ENCODE measurements at places on chromosomes 2 and 18.

- DNase-seq, result peak; percentile 38
These were observed 40.6 kb upstream of the PGAP1 start for GRCh38 chr2:196967116-196967515.

DNA sequence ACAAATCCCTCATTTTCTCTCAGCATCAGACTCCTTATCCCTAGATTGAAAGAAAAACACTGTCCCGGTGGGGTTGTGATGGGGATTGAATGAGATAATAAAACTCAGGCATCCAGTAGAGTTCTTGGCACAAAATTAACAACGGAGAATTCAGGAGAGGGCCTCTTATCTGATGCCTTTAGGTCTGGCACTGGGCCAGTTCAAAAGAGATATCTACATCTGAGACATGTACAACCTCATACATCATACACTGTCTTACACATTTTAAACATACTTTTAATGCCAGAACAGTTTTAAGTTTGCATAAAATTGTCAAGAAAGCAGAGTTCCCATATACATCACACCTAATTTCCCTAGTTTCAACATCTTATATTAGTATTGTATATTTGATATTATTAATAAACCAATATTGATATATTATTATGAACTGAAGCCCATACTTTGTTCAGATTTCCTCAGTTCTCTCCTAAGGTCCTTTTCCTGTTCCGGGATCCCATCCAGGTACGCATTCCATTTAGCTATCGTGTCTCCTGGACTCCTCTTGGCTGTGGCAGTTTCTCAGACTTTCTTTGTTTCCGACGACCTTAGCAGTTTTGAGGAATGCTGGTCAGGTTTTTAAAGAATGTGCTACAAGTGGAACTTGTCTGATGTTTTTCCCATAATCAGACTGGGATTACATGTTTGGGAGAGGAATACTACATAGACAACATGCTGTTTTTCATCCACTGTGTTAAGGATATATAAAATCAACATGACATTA is 27.8 kb downstream of the NXPH2 start:
- peak; percentile 83 for DNase-seq

GRCh38 chr2:238031751-238032150 is 29.1 kb upstream of the SCLY start:
- DNase-seq, result peak; percentile 52

DNA sequence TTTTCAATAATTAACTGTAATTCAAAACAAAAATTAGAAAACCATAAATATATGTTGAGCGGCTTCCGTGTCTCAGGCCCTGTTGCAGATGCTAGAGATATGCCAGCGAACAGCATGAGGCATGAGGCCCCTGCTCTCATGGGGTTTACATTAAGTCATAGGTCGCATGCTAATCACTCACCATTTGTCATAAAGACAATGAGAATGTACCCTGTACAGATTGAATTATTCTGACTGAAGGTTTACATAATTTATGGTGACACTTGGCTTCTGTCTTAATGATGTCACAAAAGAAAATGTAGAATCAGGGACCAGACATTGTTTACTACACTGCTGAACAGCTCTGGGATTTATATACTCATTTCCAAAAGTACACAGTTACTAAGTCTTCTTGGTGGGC is 5.9 kb upstream of the VAPA start:
- DNase-seq, result no peak

- no peak for DNase-seq
These were observed 565.7 kb downstream of the SLC4A3 start for GRCh38 chr2:220192994-220193753.

DNA sequence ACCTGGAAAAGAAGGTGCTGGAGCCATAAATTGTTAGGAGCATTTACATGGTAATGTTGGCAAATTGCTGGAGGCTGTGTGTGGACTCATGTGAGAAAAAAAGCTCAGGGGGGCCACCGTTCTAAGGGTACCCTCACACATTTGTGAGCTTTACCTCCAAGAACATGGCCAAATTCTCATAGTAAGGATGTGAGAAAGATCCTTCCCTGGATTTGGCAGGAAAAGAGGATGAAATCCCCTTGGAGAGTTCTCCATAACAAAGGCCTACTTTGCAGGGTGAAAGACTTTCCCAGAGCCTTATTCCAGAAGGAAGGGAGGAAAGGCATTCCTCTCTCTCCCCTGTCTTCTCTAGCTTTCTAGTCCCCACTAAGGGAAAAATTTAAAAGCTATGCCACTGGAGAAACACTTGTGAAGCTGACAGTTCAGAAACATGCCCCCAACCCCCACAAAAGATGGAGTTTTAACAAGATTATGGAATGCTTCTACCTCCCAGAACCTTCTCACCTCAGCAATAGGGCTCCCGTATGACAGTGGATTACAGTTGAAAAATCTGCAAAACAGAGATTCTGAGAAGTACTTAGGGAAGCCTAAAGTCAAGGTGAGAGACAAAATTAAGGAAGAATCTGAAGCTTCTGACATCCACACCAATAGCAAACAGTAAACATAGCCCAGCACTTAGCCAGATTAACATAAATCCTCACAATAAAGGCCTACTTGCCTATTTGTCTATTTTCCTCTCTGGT is 20.2 kb upstream of the ERMN start:
- no peak for DNase-seq

- no peak for DNase-seq
These were observed 2.8 kb upstream of the EFR3B start for GRCh38 chr2:25039126-25039525.

GRCh38 chr2:233361297-233361696 is 7.0 kb downstream of the DGKD start:
- peak; percentile 71 for DNase-seq

- no peak for DNase-seq
These were observed 250.6 kb downstream of the CYP26B1 start for GRCh38 chr2:71897137-71897480.

DNA sequence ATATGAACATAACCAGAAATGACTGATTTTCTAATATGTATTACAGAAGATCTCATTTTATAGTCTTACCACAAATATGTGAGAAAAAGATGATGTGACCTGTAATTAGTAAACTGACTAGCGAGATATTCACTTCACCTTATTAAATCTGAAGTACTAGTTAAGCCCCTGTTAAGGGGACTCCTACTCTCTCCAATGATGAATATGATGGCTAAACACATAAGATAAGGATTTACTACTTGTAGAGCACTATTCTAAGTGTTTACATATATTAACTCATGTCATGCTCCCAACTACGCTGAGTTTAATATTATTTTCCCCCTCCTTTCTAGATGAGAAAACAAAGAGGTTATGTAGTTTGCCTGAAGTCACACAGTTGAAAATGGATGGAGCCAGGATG is 40.9 kb downstream of the SP3 start:
- no peak for DNase-seq

- DNase-seq, result no peak
These were observed 3.7 kb upstream of the PPP3R1 start for GRCh38 chr2:68256093-68256450.

DNA sequence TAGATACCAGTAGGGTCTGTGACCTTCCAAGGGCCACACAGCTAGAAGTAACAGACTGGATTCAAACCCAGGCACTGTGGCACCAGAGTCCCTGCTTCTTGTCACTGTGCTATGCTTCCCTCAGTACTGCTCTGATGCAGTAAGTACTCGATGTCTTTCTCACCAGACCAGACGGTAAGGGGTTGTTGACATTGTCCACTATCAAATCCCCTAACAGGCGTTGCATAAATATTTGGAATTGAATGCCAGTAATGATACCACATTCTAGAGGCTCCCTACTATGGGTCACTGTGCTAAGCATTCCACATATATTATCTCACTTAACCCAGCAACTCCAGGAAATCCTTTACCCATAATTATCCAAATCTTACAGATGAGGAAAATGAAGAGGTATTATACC is 223.1 kb downstream of the C1D start:
- no peak for DNase-seq

GRCh38 chr2:9112079-9112721 is 94.4 kb upstream of the ASAP2 start:
- peak; percentile 90 for DNase-seq

DNA sequence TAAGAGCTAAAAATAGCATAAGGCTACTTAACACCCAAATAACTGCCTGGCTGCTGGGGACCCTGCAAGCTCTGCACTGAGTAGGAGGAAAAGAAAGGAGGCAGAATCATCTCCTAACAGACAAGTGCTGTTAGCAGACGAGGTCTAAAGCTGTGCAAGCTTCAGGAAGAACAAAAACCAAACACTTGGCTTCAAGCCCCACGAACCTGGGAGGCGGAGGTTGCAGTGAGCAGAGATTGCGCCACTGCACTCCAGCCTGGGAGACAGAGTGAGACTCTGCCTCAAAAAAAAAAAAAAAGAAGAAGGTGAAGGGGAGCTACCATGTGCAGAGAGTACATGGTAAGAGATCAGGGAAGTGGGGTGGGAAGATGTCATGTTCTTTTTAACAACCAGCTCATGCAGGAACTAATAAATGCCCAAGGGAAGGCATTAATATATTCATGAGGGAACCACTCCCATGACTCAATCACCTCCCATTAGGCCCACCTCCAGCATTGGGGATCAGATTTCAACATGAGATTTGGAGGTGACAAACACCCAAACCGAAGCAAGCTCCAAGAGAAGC is 28.8 kb upstream of the INO80C start:
- peak; percentile 63 for DNase-seq

DNA sequence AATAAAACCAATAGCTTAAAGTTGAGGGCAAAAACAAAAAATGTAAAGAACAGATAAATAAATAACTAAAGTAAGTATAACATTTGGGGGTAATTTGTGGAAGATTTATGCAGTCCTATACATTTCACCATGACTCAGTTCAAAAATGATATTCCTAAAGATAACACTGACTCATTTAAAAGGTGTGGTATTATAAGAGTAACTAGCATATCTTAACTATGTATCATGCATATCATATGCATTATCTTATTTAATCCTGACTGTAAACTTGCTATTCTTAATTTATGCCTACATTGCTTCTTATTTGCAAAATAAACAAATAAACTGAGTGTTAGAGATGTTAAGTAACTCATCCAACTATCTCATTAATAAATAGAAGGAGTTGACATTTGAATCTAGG is 726.5 kb upstream of the PKDCC start:
- DNase-seq, result no peak

DNA sequence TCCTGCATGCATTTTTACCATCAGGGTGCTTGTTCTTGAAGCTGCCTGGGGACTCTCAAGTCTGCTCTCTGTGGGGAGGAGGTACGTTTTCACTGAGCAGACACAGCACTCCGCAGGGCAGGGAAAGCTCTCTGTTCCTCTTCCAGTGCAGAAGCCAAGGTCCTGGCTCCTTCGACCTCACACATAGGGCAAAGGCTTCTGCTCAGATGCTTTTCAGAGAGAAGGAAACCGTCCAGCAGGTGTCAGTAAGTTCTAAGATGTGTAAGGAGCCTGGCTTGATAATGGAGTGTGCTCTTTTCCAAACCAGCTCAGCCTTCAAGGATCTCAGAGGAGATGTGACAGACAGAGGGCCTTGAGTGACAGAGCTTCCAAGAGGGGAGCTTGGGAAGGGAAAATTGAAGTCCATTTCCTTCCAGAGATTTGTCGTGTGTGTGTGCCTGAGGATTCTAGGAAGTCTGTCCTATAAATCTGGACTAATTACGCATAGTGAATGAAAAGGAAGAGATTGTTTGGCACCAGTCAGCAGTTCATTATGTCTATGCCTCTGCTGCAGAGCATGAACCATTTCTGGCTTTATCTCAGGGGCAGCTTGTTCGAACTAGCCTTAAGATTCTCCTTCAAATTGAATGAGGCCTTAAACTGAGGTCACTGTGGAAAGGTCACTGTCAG is 67.3 kb upstream of the UPP2 start:
- DNase-seq, result peak; percentile 80

DNA sequence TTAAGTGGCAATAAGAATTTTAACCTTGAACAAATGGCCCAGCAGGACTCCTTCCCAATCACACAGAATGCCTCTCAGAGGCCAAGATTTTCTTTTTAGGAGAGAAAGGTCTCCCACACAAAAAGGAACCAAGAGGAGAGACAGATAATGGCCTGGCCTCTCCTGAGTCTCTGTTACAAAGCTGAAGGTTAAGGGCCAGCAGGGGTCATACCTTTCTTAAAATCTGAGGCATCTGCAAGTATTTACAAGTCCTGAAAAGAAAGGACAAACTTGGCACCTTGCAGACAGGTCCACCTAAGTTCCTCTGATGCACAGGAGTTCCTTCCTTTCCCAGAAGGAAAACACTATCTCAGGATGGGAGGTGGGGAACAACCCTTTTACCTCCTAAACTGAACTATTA is 142.3 kb downstream of the TMEM163 start:
- DNase-seq, result no peak

- DNase-seq, result no peak
These were observed 771.0 kb upstream of the CDH7 start for GRCh38 chr18:64979791-64980190.

GRCh38 chr2:238872026-238872425 is 24.1 kb downstream of the TWIST2 start:
- DNase-seq, result no peak

DNA sequence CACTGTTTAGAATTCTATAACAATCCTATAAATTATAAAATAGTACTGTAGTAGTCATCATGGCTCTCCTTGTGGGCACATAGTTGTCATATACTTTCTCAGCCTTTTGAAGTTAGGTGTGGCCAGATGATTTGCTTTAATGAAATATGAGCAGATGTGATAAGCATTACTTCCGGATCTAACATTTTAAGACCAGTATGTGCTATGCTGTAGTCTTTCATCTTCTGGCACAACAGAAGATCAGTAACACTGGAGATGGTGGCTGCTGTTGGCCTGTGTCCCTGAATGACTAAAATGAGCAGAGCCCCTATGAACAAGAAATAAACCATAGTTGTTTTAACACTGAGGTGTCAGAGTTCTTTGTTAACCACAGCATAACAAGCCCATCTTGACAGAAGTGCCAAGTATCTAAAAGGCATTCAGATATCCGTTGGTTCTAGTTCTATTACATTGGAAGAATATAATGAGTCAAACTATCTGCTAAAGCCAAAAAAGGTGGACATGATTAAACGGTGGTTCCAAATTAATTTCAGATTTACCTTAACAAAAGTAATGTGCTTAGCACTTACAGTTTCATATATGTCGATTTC is 6.3 kb downstream of the MEX3C start:
- no peak for DNase-seq

GRCh38 chr2:158644139-158644538 is 151.0 kb upstream of the DAPL1 start:
- DNase-seq, result no peak

DNA sequence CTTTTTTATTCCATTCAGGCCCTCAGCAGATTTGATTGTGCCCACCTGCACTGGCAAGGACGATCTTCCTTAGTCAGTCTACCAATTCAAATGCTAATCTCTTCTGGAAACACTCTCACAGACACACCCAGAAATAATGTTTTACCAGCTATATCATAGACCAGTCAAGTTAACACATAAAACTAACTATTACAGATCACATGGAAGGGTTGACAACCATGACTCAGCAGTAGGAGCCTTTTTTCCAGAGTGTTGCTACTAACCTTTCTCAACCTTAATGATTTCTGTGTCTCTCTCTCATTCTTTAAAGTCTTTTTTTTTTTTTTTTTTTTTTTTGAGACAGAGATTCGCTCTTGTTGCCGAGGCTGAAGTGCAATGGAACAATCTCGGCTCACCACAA is 143.5 kb upstream of the MSH6 start:
- DNase-seq, result no peak

GRCh38 chr2:10863837-10864236 is 47.9 kb upstream of the KCNF1 start:
- DNase-seq, result peak; percentile 22

Data from umbilical cord (tissue), 2 donors.